Activated T-cell treated with anti-CD3 and anti-CD28 coated beads, Interleukin-2, amount 50 U/mL, for 72 hours (primary cell): ENCODE measurements at places on chromosomes 12 and 14. TPM values are rescaled to one million over a fixed set of nuclear protein-coding genes. Genes with fewer than 3 reads are reported as not detected.

Gene IFNG-AS1
- not detected for total RNA-seq

Gene SMIM41
- total RNA-seq, result not detected

Gene KRT75
- total RNA-seq, result not detected

DNA sequence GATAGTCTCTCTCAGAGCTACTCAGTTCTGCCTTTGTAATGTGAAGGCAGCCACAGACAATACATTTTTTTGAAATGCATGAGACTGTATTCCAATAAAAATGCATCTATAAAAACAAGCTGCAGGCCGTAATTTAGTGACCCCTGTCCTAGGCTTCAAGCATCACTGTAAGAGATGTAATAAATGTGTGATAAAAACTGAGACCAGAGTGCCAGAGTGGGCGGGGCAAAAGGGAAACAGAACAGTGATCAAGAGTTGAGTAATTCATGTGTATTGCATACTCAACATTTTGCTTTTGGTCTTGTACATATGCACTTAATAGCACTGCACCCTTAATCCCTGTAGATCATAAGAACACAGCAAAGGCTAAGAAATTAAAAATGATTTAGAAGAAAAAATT is 743.5 kb downstream of the DIO2 start:
- no peak overlapping the region for H3K4me3 ChIP-seq
- H3K27me3 ChIP-seq, result no peaks in the 10 kb centered on the region
- H3K36me3 ChIP-seq, result no peaks in the 10 kb centered on the region
- H3K4me1 ChIP-seq, result no peaks in the 10 kb centered on the region
- no peak overlapping the region for H3K27ac ChIP-seq
- DNase-seq, result no peak

DNA sequence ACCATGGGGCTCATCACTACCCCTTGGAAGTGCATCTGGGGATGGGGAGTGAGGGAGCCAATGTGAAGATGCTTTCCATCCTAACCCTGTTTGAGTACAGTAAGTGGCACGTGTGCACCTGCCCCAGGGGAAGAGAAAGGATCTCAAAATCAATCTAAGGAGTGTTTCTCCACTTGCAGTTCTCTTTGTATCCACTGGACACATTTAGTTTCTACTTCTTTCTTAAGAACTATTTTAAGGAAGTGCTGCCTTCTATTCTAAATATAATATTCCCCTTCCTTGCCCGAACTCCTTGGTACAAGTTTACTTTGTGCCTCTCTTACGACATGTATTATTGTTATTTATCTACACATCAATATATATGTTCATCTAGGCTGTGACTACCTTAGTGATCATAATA is 73.8 kb downstream of the TTC6 start:
- H3K4me1 ChIP-seq, result no peaks in the 10 kb centered on the region
- no peak overlapping the region for H3K27ac ChIP-seq
- H3K4me3 ChIP-seq, result no peak overlapping the region
- DNase-seq, result no peak
- H3K36me3 ChIP-seq, result no peaks in the 10 kb centered on the region

- H3K4me3 ChIP-seq, result no peak overlapping the region
- H3K4me1 ChIP-seq, result no peaks in the 10 kb centered on the region
- DNase-seq, result no peak
- H3K27me3 ChIP-seq, result no peaks in the 10 kb centered on the region
Measured at GRCh38 chr12:78118036-78118435, 287.3 kb downstream of the NAV3 start.

- H3K27ac ChIP-seq, result no peak overlapping the region
- no peaks in the 10 kb centered on the region for H3K4me1 ChIP-seq
- H3K27me3 ChIP-seq, result no peaks in the 10 kb centered on the region
Measured at GRCh38 chr12:74801625-74802024, 264.0 kb downstream of the ATXN7L3B start.

DNA sequence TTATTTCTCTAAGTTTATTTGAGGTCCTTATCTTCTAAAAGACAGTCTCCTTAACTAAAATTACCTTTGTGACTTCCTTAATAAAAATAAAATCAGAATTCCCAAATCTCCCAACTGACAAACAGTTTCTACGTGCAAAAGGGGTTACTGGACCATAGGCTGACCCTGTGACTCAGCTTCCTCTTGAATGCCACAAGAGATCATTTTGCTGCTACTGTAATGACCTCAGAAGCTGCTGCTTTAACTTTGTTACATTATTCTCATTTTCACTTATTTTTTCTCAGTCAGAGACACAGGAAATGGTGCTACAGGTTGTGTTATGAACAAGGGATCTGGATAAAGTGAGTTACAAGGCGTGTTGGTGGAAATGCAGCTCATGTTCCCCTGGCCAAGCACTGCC is 132.2 kb upstream of the TMTC2 start:
- no peaks in the 10 kb centered on the region for H3K4me1 ChIP-seq
- H3K27ac ChIP-seq, result no peak overlapping the region
- H3K4me3 ChIP-seq, result no peak overlapping the region
- peaks cover 4% of the 10 kb centered on the region for H3K36me3 ChIP-seq
- no peak for DNase-seq
- H3K27me3 ChIP-seq, result no peaks in the 10 kb centered on the region
